ENCODE measurements at places on chromosomes 6 and 20.

- DNase-seq, result no peak
These were observed 1.0 kb downstream of the CLIC5 start for GRCh38 chr6:46014511-46015118.

DNA sequence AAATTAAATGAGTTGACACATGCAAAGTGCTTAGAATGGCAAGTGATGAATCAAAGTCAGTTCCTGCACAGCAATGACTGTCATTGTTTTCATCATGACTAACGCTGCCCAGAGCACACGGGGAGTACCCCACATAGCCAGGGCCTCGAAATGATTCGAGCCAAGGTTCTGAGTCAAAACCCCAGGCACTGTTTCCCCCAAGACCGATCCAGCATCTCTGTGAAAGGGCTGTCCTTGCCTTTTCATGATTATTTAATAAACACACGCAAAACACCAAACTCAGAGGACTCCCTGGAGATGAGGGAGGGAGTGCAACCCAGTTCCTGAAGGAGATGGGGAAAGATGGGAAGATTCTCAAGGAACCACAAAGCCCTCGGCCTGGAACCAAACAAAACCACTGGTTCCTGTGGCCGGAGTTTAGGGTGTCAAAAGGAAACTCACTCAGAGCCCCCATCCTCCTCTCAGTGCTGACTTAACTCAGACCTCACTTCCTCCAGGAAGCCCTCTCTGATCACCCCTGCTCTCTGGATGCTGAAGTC, 3.8 kb downstream of the PREX1 start:
- DNase-seq, result no peak

DNA sequence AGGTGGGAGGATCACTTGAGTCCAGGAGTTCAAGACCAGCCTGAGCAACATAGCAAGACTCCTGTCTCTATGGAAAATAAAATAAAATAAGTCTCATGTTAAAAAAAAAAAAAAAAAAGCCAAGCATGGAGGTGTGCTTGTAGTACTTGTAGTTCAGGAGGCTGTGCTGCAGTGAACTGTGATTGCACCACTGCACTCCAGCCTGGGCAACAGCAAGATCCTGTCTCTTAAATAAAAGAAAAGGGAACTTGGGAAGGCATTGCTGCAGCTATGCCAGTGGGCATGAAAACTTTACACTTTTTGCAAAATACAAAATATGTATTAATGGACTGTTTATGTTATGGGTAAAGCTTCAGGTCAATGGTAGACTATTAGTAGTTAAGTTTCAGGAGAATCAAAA, 37.5 kb upstream of the REV3L start:
- no peak for DNase-seq

DNA sequence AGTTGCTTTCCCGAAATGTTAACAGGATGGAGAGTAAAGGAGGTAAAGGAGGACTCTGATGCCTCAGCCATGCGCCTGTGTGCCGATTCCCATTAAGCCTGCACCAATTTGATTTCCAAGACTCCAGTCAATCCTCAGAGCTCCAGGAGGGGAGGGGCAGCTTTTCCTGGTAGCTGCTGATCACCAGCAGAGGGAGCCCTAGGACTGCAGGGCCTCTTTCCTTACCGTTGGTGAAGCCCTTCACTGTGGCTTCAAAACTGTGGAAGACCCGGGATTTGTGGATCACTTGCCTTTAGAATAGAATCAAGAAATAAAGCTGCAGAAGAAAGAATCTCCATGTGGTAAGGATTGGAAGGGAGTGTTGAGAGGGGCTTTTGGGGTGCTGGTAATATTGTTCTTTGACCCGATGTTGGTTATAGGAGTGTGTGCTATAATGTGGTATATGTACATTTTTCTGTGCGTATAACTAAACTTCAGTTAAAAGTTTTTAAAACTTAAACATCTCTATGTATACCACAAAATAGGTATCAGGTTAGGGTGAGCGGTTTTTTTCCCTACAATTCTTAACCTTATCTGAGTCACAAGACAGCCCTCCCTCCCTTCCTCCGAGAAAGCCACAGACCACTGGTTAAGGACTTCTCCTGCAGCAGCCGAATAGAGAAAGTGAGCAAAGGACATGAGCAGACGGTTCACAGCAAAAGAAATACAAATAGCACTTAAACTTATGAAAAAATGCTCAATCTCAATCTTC, 6.9 kb upstream of the OSER1 start:
- peak; percentile 69 for DNase-seq

DNA sequence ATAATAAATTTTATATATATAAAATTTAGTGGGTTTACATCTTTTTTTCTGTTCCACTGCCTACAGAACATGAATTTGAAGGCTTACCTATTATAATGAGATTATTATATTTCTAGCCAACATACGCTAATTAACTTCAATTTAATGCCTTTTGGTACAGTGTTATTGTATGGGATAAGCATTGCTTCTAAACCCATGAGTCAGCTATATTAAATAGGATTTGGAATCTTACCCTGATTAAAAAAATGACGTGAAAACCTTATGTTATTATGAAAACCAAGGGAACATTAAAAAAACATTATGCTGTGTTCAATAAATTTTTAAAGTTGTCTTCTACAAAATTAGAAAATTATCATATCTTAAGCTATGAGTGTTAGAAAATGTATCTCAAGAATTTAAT, 334.0 kb upstream of the RGS17 start:
- no peak for DNase-seq
